Mesothelial cell of epicardium (in vitro differentiated cells): ENCODE measurements at places on chromosomes 7 and 10.

GRCh38 chr7:92614660-92615174, 24.5 kb upstream of the FAM133B start:
- peaks cover 4% of the 10 kb centered on the region for H3K4me1 ChIP-seq
- DNase-seq, result no peak
- H3K36me3 ChIP-seq, result peaks cover 25% of the 10 kb centered on the region
- no peaks in the 10 kb centered on the region for H3K27me3 ChIP-seq

- DNase-seq, result no peak
- no peak overlapping the region for H3K27ac ChIP-seq
- peak overlapping the region; percentile 58 for H3K4me3 ChIP-seq
- H3K36me3 ChIP-seq, result no peaks in the 10 kb centered on the region
Measured at GRCh38 chr7:73648593-73649332, 18.9 kb upstream of the VPS37D start.

DNA sequence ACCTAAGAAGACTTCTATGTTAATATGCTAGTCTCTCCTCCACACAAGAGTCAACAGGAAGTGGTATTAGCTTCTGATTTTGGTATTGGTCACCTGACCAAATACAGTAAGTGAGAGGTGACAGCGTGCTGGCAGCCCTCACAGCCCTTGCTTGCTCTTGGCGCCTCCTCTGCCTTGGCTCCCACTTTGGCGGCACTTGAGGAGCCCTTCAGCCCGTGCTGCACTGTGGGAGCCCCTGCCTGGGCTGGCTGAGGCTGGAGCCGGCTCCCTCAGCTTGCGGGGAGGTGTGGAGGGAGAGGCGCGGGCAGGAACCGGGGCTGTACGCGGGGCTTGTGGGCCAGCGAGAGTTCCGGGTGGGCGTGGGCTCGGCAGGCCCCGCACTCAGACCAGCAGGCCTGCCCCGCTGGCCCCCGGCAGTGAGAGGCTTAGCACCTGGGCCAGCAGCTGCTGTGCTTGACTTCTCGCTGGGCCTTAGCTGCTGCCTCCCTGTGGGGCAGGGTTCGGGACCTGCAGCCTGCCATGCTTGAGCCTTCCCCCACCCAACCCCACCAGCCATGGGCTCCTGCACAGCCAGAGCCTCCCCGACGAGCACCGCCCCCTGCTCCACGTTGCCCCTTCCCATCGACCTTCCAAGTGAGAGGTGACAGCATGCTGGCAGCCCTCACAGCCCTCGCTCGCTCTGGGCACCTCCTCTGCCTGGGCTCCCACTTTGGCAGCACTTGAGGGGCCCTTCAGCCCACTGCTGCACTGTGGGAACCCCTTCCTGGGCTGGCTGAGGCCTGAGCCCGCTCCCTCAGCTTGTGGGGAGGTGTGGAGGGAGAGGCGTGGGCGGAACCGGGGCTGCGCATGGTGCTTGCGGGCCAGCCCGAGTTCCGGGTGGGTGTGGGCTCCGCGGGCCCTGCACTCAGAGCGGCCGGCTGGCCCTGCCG, 4.2 kb upstream of the ACSL5 start:
- H3K27me3 ChIP-seq, result peaks cover 2% of the 10 kb centered on the region
- no peak for DNase-seq
- no peaks in the 10 kb centered on the region for H3K36me3 ChIP-seq
- no peaks in the 10 kb centered on the region for H3K4me1 ChIP-seq
- H3K4me3 ChIP-seq, result no peak overlapping the region
- no peak overlapping the region for H3K27ac ChIP-seq

DNA sequence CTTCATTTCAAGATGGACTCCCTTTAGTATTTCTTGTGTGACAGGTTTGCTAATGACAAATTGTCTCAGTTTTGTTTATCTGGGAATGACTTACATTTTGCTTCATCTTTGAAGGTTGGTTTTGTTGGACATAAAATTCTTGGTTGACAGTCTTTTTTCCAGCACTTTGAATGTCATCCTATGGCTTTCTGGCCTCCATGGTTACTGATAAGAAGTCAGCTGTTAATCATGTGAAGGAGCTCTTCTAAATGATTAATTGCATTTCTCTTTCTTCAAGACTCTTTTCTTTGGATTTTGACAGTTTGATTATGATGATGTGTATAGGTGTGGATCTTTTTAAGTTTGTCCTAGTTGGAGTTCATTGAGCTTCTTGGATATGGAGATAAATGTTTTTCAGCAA, 26.9 kb upstream of the HHEX start:
- DNase-seq, result no peak
- H3K4me3 ChIP-seq, result no peak overlapping the region
- H3K4me1 ChIP-seq, result no peaks in the 10 kb centered on the region
- no peaks in the 10 kb centered on the region for H3K27me3 ChIP-seq
- H3K36me3 ChIP-seq, result peaks cover 7% of the 10 kb centered on the region

DNA sequence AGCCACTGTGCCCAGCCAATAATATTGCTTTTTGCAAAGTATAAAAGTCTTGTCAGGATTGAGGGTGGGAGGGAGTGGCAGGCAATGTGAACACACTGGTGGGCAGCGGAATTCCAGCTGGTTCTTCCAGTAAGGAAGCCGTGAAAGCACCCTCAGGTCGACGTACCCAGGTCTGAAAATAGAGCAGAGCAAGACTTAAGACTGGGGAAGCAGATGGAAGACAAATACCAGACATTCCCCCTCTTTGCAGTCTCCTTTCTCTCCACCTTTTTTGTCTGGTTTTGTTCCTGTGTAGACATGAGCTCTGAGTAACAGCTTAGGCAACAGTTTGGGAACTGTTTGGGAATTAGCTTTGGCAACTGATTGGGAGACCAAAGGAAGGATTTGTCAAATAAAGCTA, 17.6 kb upstream of the CSTF2T start:
- no peak for DNase-seq
- no peaks in the 10 kb centered on the region for H3K36me3 ChIP-seq
- H3K27me3 ChIP-seq, result no peaks in the 10 kb centered on the region

- H3K27ac ChIP-seq, result no peak overlapping the region
- H3K36me3 ChIP-seq, result no peaks in the 10 kb centered on the region
- no peak for DNase-seq
- peaks cover 73% of the 10 kb centered on the region for H3K4me1 ChIP-seq
Measured at GRCh38 chr10:17351506-17351905, 102.9 kb downstream of the ST8SIA6 start.

DNA sequence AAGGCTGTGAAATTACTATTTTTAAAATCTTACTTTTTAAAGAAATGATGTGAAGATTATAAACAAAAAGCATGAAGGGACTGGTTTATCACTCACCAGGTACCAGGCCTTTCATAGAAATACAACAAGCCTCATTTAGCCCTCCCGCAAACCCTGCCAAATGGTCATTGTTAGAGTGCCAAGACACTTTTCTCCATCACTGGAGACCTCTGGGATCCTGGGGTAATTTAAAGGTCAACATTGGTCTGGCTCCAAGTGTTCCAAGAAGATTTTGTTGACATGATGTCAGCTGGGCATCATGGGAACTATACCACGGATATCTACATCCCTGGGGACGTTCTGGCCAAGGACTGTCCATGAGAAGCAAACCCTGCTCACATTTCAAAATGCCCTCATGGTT, 138.0 kb upstream of the FRMD4A start:
- H3K4me3 ChIP-seq, result no peak overlapping the region
- H3K27ac ChIP-seq, result no peak overlapping the region

DNA sequence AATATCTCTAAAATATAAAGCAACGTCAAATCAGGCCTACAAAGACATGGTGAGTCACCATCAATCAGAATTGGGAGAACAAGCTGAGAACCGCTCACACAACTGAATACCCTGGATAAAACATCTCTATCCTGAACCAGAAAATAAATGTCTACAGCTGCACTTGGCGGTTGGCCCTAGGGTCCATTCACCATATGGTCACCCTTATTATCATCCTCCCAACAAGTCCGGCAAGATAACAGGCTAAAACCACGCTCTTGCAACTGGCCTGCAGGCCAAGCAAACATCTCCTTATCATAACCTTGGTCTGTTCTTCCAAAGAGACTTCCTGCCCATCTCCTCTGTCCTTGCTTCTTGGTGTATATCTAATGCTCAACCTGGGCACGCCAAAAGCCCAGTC, 310.7 kb downstream of the CALN1 start:
- DNase-seq, result no peak
- no peak overlapping the region for H3K4me3 ChIP-seq
- peaks cover 19% of the 10 kb centered on the region for H3K27me3 ChIP-seq
- H3K27ac ChIP-seq, result no peak overlapping the region

DNA sequence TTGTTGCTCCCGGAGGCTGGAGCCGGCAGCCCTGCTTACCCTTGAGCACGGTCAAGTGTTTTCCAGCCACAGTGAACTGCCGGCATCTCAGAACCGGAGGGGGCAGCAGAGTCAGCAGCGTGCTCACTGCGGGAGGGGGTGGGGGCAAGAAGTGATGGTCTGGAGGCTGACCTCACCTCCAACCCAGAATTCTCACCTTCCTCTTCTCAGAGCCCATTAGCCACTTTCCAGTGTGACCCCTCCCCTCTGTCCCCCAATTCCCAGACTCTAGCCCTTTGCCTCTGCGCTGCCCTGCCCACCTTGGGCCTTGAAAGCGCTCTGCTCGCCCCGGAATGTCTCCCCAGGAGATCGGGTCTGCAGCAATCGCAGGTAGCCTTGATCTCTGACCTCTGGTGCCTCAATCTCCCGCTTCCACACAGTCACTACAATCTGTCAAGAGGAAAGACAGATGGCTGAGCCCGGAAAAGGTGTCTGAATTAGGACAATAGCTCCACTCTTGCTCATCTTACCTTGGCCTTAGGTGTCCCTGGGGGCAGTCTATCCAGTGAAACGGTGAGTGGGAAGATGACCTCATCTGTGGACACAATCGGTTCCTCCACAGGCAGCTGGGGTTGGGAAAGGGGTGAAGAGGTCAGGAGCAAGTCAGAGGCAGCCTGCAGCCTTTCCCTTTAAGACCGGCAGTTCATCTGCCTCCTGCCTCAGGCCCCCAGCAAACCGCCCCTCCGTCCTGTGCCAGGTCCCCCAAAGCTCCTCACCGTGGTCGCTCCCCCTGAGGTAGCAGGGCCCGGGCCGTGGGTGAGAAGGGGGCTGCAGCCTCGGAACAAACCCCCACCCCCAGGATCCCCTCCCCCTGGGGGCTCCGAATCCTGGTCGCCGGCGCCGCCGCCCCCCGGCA, 942 bp downstream of the TRAPPC14 start:
- DNase-seq, result no peak
- peak overlapping the region; percentile 68 for H3K4me3 ChIP-seq
- no peaks in the 10 kb centered on the region for H3K27me3 ChIP-seq
- peaks cover 11% of the 10 kb centered on the region for H3K4me1 ChIP-seq
- peak overlapping the region; percentile 67 for H3K27ac ChIP-seq
- peaks cover 1% of the 10 kb centered on the region for H3K36me3 ChIP-seq

DNA sequence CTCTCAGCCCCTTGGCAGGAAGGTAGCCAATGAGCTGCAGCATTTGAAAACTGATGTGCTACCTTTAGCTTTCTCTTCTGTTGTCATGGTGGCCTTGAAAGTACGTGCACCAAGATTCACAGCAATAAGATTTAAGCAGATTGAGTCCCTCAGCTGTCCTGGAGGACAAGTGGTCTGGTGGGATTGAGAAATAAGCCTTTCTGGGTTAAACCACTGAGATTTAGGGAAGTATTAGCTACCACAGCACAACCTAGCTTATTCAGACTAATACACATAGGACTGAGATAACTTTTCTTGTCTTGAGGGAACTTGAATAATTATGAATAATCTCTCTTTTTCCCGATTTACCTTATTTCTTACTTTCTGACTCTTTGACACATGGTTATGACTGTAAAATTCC, 324.0 kb downstream of the PTEN start:
- H3K27ac ChIP-seq, result no peak overlapping the region
- H3K4me1 ChIP-seq, result no peaks in the 10 kb centered on the region
- no peak overlapping the region for H3K4me3 ChIP-seq
